ENCODE measurements at places on chromosomes 2 and 18.

DNA sequence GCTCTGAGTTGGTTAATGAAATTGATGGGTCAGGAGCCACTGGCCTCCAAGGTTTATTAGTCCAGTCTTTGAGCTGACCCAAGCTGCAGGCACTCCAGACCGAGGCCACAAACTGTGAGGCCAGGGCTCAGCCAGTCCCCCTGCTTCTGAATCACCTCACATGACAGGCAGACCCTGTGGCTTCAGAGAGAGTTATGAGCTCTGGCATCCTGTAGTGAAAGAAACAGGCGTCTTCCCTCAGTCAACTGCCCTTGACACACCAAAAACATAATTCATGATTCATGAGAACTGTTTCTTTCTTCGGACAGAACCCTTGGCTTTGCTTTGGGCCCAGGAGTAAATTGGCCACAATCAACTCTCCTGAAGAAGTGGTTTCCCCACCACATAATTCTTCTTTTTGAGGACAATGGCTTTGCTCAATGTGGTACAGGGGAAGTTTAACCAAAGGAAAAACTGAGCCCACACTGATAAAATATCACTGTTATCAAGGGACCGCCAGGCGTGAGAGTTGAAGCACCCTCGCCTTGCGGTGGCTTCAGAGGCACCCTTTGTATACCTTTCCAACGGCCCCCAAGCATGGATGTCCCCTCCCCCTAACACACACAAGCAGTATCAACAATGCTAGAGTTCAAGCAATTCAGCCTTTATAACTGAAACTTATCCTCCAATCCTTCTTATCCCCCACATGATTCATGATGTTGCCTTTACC is 226.9 kb downstream of the CYRIA start:
- DNase-seq, result no peak

DNA sequence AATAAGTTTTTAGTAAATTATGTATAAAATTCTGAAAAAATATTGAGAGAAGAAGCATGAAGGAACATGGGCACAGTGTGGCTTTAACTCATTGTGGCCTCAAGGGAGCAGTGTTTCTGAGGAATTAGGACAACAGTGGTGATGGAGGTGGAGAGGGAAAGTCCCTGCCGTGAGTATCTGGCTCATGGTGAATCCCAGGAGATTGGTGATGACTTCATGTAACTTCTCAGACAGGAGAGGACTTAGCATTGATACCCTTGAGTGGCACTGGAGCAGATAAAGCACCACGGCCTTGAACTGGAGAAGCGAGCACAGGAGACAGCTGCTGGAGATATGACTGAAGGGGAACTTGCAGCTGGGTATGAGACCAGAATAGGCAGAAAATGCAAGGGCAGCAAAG is 35.0 kb upstream of the LRP1B start:
- no peak for DNase-seq

DNA sequence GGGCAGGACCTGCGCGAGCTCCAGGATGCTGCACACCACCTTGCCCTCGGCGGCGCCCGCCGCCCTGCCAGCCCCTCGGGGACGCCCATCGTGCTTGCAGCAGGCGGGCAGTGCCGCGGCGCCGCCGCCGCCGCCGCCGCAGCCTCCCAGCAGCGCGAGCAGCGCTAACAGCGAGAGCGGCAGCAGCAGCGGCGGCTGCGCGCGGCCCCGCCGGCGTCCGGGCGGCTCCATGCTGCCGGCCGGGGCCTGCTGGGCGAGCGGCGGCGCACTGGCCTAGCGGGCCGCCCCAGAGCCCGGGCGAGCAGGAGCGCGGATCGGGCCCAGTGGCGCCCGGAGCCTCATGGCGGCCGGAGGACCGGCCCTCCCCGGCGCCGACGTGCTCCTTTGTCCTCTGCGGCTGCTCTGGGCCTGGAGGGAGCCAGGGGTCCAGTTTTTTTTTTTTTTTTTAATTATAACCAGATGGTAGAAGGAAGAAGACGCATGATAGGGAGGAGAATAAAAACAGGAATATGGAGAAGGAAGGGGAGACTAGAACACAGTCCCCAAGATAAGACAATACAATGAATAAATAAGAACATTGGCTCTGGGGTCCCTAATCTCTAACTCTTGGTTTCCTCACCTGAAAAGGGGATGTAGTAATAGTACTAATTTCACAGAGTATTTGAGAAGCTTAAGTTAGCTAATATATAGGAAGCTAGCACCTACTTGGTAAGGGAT is 17.1 kb upstream of the ANKRD62 start:
- DNase-seq, result no peak

- no peak for DNase-seq
These were observed 59.2 kb downstream of the RBMS1 start for GRCh38 chr2:160434254-160434948.

DNA sequence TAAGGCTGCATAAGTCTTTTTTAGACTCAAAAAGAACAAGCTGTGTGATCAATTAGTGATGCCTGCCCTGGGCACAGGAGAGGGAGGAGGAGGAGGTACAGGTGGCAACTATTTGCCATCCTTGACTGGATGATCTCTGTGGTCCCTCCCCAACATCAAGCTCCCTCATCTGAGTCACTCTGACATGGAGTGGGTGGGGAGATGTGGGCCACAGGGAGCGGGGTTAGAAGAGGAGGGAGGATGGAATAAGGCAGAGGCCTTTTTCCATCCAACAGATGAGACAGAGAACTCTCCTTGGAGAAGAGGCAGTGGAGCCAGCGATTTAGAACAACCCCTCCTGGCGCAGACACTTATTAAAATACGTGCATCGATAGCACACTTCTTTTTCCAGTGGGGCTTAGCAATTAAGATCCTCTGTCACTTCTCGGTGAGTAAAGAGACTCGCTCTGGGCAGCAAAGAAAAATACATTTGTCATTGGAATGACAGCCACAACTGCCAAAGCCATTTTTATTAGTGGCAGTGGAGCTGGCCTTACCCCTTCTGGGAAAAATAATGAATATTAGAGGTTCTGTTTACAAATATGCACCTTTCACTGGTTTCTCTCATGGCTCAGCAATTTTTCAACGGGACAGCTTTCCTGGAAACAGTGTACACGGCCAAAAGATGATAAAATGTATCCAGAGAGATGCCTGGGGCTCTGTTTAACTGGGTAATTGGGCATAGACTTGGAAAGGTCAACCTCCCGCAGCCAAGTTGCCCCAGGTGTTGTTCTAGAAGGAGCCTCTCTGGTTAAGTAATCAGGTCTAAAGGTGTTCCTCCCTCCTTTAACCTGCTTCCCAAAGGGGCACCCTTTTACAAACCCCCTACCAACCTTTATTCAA is 238.4 kb upstream of the CXCR4 start:
- DNase-seq, result no peak

DNA sequence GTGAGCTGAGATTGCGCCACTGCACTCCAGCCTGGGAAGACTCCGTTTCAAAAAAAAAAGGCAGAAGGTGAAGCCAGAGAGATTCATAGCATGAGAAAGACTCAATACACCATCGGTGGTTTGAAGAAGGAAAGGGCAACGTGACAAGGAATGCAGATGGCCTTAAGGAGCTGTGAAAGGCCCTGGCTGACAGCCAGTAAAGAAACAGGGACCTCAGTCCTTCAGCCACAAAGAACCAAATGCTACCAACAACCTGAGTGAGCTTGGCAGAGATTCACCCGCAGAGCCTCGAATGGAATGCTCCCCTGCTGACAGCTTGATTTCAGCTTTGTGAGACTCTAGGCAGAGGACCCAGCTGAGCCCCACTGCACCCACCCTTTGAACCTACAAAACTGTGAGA is 154.9 kb upstream of the NDUFV2 start:
- no peak for DNase-seq

DNA sequence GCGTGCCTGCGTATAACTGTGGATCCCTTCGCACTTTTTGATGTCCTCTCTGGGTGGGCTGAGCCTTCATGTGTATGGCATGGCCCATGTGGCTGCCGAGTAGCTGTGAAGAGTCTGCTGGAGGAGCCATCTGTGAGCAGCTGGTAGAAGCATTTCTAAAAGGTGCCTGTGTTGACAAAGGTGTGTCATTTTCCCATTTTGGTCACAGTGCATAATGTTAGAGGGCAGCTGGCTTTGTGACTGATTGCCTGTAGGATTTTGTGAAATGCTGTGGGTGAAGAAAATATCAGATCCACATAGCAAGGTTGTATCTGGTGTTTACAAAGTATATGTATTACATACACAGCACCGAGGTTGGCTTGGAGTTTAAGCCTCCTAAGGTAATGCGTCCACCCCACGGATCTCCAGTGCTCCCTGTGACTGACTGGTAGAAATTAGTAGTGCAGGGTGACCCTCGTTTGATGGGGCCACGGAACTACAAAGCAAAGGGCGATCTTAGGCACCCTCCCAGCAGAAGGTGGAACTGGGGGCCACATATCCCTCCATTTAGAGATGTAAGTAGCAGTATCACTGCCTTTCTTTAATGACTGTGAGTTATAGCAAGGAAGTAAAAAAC is 16.5 kb downstream of the GATA6 start:
- no peak for DNase-seq

DNA sequence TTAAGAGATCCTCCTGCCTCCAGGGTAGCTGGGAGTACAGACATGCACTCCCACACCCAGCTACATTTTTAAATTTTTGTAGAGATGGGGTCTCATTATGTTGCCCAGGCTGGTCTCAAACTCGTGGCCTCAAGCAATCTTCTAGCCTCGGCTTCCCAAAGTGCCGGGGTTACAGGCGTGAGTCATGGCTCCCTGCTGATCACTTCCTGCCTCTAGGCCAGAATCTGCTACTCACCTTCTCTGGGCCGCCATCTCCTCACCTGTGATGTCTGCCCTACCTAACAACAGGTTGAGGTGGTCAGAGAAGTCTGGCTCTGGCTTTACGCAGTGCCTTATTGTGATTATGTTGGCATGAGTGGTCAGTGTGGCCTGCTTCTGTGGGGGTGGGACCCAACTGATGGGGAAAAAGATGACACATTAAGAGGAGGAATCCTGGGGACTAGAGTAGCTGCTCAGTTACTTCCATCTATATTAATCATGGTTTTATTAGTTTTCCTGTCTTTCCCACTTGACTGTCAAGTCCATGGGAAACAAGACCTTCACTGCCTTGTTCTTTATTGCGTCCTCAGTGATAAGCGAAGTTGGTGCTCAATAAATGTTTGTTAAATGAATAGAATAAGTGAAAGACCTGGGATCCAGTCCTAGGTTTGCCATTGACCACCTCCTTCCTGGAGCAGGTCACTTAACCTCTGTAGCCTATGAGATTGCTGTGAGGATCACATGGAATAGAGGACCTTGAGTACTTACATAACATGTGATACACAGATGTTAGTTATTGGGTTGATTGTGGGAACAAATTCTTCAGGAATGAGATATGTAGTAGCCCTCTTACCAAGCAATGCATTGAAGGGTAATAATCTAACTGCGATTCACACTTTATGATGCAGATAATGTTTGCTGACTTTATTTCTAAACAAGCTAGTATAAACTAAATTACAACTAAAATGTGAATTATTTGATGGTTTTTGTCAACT is 15.7 kb downstream of the KCTD1 start:
- DNase-seq, result no peak

DNA sequence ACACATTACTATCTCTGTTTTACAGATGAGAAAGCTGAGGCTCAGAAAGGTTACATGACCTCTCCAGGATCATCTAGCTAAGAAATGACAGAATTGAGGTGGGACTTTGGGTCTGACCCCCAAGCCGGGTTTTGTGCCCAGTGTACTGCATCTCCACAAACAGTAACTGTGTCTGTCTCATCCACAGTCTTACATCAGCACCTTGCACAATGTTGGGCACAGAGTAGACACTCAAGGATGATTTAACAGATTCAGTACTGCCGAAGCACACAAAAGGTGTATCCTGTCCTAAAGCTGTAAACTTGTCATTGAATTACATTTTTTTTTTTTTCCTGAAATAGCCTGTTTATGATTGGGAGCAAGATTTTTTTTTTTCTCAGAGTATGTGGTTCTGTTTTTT is 84.8 kb downstream of the ADCYAP1 start:
- no peak for DNase-seq

DNA sequence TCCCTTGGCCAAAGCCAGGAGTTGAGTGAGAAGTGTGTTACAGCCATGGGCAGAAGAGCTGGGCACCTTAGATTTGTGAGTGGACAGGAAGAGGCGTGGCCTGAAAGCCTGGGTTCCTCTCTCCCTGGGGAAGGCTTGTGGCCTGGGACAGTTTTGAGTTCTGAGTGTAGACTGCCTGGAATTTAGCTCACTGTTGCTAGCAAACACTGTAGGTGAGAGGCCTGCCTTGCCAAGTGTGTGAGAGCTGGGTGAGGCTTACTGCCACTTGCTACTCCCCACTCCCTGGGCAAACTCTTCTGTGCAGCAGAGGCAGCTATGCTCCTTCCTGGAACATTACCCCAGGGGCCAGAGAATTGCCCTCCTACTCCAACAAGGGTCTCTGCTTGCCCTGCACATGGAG is 150.0 kb upstream of the GALNT5 start:
- no peak for DNase-seq

DNA sequence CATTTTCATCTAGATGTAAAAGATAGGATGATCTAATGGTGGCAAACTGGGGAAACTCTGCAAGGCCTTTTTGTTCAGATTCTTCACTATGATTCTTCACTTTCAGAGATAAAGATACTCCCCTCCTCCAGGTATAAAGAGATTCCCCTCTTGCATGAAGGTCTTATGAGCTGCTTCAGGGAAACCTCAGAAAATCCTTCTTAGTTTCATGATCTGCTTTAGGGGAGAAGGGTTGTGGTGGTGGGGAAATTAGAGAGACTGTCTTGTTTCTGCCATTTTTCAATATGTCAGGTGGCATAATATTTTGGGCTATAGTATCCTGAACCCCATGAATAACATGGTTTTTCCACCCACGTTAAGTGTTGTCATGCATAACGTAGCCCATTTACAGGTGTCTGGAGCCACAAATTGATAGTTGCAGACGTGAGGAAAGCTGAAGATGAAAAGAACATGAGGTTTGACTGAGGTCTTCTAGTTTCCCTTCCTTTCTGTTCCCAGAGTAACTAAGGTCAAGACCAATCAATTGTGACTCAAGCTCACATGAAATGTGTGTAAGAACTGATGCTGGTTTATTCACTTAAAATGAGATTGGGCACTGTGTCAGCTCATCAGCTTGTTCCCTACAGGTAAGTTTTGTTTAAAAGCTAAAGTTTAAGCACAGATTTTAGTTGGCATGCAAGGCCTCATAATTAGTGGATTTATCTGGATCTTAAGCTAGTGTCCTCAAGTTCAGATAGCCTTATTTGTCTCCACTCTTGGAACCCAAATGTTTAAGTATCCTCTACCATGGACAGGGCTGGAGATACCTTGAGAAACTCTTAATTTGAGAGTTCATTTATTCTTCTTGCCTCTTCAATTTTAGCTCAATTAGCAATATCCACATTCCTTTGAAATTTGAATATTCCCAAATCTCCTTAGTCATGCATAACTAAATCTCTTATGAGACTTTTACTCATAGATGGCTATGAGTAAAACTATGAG is 304.5 kb upstream of the FANCL start:
- no peak for DNase-seq

GRCh38 chr18:62499263-62499650 is 23.6 kb upstream of the ZCCHC2 start:
- DNase-seq, result no peak

DNA sequence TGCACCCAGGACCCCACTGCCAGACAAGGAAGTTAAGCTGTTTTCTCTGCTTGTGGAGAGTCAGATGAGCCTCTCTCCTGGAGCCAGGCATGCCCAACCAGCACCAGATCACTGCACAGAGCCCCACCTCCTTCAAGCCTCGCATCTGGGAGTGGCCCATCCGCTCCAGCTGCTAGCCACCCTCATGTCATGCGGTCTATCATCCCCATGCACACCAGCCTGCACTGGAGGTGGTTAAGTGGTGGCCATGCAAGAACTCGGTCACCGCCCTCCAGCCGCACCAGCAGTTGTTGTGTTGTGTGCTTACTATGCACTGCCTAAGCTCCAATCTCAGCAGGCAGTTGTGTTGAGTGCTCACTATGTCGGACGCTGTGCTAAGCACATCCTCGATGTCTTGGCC is 177.9 kb upstream of the SLC14A2 start:
- DNase-seq, result no peak

GRCh38 chr2:158539176-158540005 is 82.6 kb downstream of the PKP4 start:
- DNase-seq, result no peak

Data from H54 (cell line).